ENCODE measurements at places on chromosomes 5 and 9.
A peak's percentile ranks its signal among the peaks of the same experiment; 100 is the strongest.

- no peak for DNase-seq
These were observed 6.3 kb downstream of the IFNA21 start for GRCh38 chr9:21160178-21160577.

- DNase-seq = no peak
These were observed 42.6 kb upstream of the GFPT2 start for GRCh38 chr5:180395540-180396274.

GRCh38 chr9:126465977-126466376 is 139.3 kb downstream of the MVB12B start:
- no peak for DNase-seq

DNA sequence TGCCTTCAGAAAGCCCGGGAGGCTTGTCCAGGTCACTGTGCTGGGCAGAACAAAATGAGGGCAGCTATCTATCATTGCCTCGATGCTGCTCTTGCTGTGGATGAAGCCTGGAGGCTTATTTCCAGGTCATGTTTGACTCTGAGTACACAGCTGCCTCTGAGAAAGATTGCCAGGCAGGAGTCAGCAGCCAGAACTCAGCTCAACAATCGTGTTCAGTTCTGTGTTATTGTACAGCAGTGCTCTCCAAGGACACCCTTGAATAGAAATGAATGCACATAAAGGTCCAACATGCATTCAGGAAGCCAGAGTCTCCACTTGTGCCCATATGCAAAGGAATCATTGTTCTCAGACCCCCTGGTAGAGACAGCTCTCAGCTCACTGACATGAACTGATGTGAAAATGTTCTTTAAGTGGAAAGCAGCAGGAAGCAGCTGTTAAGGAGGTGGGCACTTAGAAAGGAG is 61.7 kb upstream of the ZFR start:
- no peak for DNase-seq

DNA sequence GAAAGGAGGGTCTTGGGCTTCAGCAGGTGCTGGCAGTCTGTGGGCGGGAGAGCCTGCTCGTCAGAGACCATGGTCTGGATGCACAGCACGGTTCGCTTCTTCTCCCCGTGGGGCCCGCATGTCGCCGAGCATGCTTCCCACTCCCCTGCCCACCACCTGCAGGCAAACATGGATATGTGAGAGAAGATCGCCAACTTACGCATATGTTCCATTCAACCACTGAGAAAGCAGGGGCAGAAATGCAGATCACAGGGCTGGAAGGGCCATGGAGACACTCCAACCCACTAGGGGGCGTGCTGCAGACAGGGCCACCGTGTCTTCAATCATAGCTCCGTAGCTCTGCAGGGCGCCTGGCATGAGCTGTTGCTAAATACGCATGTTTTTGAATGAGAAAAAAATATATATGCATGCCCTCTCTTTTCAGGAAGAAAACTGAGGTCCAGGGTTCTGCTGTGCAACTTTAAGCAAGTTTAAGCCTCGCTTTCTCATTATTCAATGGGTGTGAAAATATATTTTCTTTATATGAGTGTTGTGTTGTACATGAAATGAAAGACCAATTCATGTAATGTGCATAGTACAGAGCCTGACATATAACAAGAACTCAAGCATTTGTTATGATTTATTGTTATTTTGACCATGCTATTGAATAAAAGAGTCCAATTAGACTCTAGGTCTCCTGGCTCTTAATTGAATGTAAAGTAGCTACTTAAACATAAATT is 148.0 kb downstream of the TARS1 start:
- DNase-seq = no peak

DNA sequence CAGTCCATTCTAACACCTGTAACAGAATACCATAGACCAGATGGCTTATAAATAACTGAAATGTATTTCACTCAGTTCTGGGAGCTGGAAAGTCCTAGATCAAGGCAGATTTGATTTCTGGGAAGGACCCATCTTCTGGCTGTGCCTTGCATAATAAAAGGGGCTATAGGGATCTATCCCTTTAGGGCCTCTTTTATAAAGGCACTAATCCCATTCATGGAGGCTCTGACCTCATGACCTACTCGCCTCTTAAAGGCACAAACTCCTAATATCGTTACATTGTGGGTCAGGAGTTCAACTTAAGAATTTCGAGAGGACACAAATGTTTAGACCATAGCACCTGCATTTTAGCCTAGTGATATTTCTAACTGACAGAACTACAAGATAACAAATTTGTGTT is 619.0 kb downstream of the CDH18 start:
- DNase-seq = no peak

- DNase-seq = peak; percentile 21
These were observed 2124.9 kb downstream of the MAT2B start for GRCh38 chr5:165630261-165630778.

GRCh38 chr5:162852134-162852533 is 585.3 kb upstream of the CCNG1 start:
- no peak for DNase-seq

DNA sequence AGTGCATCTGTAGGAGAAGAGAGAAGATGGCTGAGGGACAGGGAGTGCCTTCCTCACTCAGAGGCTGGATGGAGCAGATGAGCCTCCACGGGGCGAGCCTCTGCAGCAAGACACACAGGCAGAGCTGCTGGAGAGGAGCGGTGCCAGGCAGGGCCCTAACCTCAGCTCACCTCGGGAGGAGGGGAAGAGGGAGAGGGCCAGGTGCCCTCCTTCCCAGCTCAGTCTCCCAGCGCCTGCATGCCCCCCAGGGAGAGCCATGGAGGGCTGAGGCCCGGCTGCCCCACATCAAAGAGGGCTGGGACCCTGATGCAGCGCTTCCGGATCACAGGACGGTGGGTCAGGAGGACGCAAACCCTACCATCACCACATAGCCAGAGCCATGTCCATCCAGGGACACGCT is 13.6 kb upstream of the SPATA31E1 start:
- DNase-seq = no peak

GRCh38 chr9:8223861-8224260 is 424.3 kb upstream of the DMAC1 start:
- DNase-seq = no peak

GRCh38 chr5:178895615-178896571 is at the start of gene ZFP2:
Gene ZFP2 (plus strand): TSS chr5:178895913. CDS start chr5:178931314, 35,401 bp downstream.
- DNase-seq = peak; percentile 10

- DNase-seq = no peak
These were observed 3.7 kb downstream of the PRDM6 start for GRCh38 chr5:123092696-123093095.

DNA sequence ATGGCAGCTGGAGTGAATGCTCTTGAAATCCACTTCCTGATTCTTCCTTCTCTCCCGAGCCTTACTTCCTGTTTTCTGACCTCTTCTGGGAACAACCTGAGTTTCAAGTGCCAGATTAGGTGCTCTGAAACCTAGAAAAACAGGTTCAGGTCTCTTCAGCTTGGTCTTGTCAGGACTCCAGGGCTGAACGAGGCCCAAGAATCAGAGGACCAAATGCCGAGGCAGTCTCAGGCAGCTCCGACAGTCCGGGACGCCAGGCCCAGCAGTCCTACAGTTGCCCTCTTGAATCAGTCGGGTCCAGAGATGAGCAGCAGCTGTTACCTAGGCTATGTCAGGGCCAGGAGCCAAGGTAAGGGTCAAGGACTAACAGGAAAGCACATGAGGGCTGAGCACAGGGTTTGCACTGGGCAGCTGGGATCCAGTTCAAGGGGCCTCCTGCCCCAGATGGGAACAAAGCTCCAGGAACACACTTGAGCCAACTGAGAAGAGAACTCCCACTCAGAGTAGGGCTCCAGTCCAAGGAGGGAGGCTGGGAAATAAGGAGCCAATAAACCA is 38.3 kb upstream of the ADRA1B start:
- no peak for DNase-seq

DNA sequence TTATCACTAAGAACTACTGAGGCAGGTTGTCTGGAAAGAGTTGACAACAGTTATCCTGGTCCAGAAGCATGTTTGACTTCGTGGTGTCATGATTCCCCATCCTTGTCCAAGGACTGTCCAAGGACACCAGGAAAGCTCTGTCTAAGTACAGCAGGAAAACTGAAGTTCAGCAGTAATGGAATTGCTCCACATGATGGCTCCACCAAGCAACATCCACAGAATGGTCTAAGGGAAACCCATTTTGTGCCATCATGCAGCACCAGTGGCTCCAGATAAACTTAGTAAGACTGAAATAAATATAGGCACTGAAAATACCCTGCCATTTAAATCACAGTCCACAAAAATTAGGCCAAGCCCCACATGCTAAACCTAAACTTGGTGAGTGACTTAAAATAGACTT is 192.8 kb downstream of the CDH18 start:
- no peak for DNase-seq

GRCh38 chr9:131943351-131943841 is 136.3 kb downstream of the MED27 start:
- no peak for DNase-seq

- DNase-seq = no peak
These were observed 41.2 kb downstream of the RCL1 start for GRCh38 chr9:4833781-4834560.

DNA sequence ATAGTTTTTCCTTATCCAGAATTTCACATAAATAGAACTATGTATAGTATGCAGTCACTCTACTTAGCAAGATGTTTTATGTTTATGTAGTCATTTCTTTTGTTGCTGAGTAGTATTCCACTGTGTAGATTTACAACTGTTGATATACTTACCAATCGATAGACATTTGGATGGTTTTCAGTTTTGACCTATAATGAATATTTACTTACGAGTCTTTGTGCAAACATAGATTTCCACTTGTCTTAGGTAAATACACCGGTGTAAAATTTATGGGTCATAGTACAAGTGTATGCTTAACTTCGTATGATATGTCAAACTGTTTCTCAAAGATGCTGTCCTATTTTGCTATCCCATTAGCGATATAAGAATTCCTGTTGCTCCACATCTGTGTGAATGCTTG is 19.7 kb upstream of the OR2K2 start:
- DNase-seq = no peak

DNA sequence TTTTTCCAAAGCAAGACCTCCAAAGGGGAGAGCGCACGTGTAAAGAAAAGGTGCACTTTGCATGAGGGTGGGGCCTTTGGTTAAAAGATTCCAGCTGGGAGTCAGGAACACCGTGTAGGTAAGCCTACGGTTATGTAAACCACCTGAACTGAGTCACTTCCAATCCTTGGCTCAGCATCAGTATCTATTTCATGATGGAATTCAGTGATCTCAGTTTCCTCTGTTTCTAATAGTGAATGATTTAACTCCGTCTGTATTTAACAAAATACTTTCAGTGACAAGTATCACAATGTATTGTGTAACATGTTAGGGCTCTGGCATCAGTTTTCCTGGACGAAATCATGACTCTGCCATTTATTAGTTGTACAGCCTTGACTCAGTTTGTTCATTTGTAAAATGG is 1.3 kb upstream of the SVEP1 start:
- no peak for DNase-seq

- no peak for DNase-seq
These were observed 368.5 kb downstream of the GABRG2 start for GRCh38 chr5:162436055-162436454.
